ENCODE measurements at places on chromosomes 5 and 9.

- no peak for DNase-seq
Measured at GRCh38 chr5:32201122-32201753, 27.1 kb upstream of the GOLPH3 start.

DNA sequence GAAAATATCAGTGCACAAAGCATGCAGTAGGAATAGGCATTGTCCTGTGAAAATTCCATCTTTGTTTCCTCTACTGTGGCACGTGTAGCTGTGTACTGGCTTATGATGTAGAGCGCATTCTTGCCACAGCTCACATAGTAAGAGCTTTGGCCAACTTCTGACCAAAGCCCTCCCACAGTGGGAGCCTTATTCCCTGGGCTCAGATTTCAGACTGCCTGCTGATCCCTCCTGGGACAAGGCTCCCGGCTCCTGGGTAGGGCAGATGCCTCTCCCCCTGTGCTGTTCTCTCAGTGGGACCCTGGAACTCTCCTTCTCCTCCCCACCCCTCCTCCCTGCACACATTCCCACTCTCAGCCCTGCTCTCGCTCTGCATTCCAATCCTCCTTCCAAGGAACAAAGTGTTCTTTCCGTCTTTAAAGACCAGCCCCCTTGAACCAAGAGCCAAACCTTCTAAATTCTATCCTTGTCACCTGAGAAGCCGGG, 17.5 kb downstream of the LCP2 start:
- DNase-seq: no peak

- no peak for DNase-seq
Measured at GRCh38 chr5:129661366-129662035, 86.4 kb upstream of the MINAR2 start.

DNA sequence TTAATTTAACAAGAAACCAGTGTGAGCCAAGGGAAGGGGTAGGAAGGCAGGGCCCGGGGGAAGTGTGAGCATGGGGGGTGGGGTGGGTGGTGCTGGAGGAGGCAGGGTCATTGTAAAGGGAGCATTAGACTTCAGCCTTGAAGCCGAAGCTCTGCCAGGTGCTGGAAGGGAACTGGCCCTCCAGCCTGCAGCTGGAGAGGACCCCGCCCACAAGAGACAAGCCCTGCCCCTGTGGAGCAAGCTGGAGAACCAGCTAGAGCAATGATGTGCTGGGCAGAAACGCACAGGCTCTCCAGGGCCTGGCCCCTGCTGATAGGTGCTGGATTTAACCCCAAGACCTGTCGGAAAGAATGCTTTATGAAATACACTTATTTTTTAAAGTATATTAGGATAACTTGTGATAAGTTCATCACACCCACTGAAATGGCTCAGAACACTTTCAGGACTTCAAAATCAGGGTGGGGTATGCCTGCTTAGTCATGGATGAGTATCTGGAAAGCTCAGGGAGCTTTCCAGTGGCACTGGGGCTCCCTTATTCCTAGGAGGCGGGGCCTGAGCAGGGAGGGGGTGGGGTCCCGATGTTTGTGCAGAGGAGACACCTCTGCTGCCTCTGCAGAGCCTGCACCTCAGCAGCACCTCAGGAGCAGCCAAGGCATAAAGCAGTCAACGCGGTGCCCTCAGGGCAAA, 27.1 kb downstream of the UBE2QL1 start:
- peak; percentile 73 for DNase-seq

- DNase-seq: no peak
Measured at GRCh38 chr9:115357821-115358220, 239.9 kb upstream of the TNC start.

- no peak for DNase-seq
Measured at GRCh38 chr5:133866160-133866902, 102.1 kb downstream of the C5orf15 start.
